Lung (tissue), 17 donors: ENCODE measurements at places on chromosomes 5 and 9. TPM values are rescaled to one million over a fixed set of nuclear protein-coding genes. Genes with fewer than 3 reads are reported as not detected.

Gene SPATA31A3
- polyA plus RNA-seq: not detected

Gene SLC6A19
- not detected for polyA plus RNA-seq

Gene PCDHB13
- polyA plus RNA-seq: 0.58 TPM

Gene CHSY3
- 1.9 TPM for polyA plus RNA-seq

Gene MTAP
- 11.1 TPM for polyA plus RNA-seq

Gene LCN9
- polyA plus RNA-seq: not detected

Gene TBC1D13
- polyA plus RNA-seq: 14.0 TPM

Gene APBA1
- polyA plus RNA-seq: 0.95 TPM

Gene SOHLH1
- not detected for polyA plus RNA-seq

Gene CDC20B
- polyA plus RNA-seq: 0.42 TPM

Gene IFNA2
- not detected for polyA plus RNA-seq

Gene TAF11L10
- polyA plus RNA-seq: not detected

Gene PCDHA4
- 0.26 TPM for polyA plus RNA-seq

Gene OBP2B
- polyA plus RNA-seq: not detected

Gene MEF2C
- polyA plus RNA-seq: 9.1 TPM

Gene KCNV2
- polyA plus RNA-seq: not detected

Gene IFNA13
- polyA plus RNA-seq: not detected

Gene GABRA1
- not detected for polyA plus RNA-seq

Gene TRIP13
- polyA plus RNA-seq: 2.7 TPM

Gene POLR3G
- polyA plus RNA-seq: 1.3 TPM

Gene KCNMB1
- 2.5 TPM for polyA plus RNA-seq

Gene CTNND2
- 0.32 TPM for polyA plus RNA-seq

Gene TEK
- 20.4 TPM for polyA plus RNA-seq

Gene ADRB2
- polyA plus RNA-seq: 11.0 TPM

Gene JAKMIP2
- 1.2 TPM for polyA plus RNA-seq

Gene GFPT2
- 11.1 TPM for polyA plus RNA-seq

Gene SLC6A7
- polyA plus RNA-seq: 0.03 TPM
